ENCODE measurements at places on chromosomes 3 and 15.
A peak's percentile ranks its signal among the peaks of the same experiment; 100 is the strongest.

DNA sequence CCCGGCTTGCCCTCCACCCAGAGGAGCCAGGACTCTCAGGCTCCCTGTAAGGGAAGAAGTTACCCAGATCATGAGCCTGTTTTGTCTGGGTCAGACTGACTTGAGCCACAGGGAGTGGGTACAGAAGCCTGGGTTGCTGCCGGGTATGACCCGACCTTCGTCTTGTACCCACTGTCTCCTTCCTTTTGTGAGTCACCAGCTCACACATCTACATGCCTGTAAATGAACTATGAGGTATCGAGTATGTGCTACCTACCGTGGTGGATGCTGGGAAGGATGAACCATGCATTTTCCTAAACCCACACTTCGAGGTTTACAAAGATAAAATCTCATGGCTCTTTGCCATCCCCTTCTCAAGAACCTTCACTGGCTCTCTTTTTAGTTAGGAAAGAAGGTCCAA, 56.9 kb downstream of the CACNA1D start:
- no peak for DNase-seq

- DNase-seq = no peak
These were observed 102.1 kb upstream of the ETV5 start for GRCh38 chr3:186210852-186211500.

GRCh38 chr3:98185180-98185579, 18.7 kb downstream of the OR5H15 start:
- no peak for DNase-seq

DNA sequence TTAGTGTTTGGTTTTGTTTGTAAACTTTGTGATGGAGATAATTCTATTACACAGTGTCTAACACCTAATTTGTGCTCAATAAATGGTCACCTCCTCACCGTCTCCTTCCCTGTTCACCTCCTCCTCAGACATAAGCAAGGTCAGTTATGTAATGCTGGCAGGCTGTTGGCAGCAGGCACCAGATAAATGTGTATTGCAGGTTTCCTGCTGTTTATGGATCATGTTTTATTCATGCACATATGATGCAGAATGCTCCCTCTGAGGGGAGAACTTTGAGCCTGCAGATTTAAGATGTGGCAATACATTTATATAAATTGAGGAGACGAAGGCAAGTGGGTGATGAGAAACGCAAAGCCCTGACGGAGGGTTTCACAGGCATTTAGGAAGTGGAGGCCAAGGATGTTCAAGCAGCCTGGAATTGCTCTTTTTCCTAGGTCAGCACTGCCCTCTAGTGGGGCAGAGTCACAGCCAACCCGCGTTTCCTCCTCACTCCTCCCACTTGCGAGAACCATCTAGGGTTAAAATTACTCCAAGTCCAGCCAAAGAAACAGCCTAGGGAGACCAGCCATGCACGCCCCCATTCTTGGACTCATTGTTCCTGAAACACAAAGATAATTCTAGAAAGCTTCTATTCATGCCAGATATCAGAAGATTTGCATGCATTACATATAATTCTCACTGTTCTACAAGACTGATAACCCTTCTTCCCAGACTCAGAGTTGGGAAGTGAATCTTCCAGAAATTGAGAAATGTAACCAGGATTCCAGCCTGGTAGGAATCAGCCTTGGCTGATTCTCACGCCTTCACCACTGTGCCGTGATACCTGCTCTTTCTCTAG, 228.7 kb downstream of the SLCO3A1 start:
- peak; percentile 68 for DNase-seq

DNA sequence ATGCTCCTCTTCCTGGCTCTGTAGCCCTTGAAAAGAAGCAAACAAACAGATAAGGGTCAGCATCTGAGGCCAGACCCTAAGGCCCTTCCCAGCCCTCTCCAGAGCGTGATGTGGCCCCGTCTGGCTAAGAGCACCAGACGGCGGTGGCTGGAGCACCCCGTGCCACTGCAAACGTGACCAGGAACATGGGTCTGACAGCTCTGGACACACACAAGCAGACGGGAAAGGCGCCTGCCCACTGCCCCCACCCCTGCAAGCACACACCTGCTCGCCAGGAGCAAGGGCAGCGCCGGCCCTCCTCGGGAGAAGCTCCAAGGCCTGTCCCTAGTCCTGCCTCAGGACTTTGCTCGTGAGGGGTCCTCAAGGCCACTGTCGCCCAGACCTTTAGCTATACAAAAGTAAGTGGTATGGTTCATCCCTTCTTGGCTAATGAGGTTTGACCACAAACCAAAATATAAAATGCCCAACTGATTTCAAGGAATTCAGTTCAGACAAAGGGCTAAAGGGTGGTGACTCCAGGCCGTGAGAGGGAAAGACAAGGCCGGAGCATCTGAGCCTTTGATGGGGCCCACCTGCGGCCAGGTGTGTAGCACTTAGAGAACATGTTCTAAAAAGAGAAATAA, 90.4 kb downstream of the XXYLT1 start:
- no peak for DNase-seq

GRCh38 chr3:10815487-10815886, 541 bp upstream of the SLC6A11 start:
- no peak for DNase-seq

GRCh38 chr3:10996345-10997013, 3.9 kb downstream of the SLC6A1 start:
- no peak for DNase-seq

DNA sequence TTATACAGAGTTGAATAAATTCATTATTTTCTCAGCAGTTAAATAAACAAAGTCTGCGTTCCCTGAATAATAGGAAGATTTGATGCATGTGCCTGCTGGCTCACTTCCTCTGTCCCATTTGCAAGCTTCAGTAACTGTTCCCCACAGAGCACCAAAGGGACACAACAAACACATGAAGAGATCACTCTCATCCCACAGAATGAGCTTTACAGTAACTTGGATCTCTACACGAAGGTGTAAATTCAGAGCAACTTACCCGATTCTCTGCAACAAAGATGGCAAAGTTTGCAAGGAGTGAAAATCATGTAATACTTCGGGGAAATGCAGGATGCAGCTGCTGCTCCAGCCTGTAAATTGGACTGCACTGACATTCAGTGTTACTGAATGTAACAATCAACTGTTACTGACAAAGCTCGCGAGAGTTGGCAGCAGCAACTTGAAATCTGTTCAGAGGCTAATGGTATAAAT, at the start of gene BCHE:
Gene BCHE, minus strand, starts transcription at position 366 of the 468 bp plus-strand sequence. CDS start 6,390 bp downstream, outside the sequence.
- peak; percentile 71 for DNase-seq

- DNase-seq = no peak
These were observed 53.8 kb upstream of the CADM2 start for GRCh38 chr3:84904816-84905555.

DNA sequence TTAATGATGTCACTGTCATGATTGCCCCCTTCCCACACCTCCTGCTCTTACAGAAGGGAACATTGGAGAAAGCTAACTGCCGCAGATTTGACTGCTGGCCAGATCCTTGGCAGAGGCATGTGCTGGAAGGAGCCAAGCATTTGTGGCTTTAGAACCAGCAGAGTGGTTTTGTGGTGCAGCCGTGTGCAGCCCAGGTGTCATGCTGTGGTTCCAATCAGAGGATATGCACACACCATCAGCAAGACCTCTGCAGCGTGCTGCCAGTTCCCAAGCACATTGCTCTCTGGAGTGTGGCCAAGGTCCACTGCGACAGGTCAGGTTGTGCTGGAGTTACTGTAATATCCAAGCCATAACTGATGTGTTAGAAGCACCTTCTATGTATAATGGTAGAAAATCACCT, 61.6 kb downstream of the OTOL1 start:
- DNase-seq = no peak

DNA sequence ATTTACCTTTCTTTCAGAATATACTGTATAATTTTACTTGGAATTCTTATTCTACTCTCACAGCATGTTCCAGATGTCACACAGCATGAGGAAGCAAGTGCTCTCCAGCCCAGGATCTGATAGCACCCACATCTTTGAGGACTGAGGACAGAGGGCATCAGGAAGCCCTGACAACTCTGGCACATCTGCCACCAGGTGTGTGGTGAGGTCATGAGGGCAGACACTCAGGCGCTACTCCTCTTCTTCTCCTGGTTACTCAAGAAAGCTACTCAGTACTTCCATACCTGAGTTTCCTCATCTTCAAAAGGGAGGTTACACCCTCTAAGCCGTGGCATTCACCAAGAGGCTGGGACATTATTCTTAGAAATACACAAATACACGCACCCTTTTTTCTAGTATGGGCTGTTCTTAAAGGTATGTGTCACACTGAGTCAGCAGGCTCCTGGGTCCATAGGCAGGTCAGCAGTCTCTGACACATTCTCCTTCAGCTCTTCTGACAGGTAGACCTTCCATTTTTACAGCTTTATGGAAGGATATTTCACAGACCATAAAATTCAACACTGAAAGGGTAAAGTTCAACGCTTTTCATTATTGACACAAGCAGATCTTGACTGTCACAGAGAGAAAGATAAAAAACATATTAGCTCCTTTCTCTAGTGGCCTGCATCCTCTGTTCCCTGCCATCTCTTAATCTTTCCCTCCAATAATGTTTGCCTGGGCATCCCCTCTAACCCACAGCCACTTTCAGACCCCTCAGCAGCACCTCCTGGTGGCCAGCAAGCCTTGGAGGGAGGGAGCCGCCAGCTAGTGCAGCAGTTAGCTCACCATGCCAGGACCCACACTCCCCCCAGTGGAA, 103.2 kb upstream of the TJP1 start:
- DNase-seq = peak; percentile 79

GRCh38 chr15:64072812-64073211, 20.8 kb downstream of the CIAO2A start:
- no peak for DNase-seq

DNA sequence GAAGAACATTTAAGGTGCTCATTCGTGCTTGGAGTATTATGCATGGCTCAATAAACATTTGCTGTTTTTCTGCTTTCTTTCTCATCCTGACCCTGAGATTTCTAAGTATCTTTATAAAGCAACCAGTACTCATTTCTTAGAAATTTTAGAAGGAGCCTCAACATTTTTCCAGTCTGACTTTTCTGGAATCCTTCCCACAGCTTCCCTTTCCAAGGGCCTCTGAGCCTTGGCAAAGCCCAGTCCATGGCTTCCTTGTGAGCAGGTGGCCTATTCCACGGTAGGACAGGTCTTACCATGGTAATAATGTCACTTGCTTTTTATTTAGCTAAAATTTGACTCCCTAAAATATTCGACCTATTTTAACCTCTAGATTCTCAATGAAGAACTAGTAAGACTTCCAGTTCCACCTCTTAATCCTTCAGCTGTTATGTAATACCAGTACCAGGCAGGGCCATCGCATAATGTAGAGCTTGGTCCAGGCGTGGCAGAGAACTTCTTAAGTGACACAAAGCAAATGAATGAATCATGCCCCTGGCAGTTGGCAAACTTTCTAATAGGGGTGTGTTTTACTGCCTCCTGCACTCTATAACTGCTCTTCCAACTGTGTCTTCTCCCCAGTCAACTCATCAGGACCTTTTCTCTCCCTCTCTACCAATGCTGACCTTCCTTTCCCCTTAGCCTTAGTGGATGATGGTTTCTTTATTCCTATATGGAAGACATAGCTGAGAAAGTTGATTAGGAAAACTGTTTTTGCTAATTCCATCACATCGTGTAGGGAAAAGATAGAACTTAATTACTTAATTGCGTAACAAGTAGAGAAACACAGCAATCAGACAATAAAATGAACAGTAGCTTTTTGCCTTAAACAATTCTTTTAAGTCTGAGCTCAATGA, 894 bp upstream of the TM4SF4 start:
- DNase-seq = peak; percentile 86
